ENCODE measurements at places on chromosomes 5 and 9.

- DNase-seq, result no peak
Measured at GRCh38 chr9:93369686-93370085, 81.8 kb upstream of the FAM120A start.

DNA sequence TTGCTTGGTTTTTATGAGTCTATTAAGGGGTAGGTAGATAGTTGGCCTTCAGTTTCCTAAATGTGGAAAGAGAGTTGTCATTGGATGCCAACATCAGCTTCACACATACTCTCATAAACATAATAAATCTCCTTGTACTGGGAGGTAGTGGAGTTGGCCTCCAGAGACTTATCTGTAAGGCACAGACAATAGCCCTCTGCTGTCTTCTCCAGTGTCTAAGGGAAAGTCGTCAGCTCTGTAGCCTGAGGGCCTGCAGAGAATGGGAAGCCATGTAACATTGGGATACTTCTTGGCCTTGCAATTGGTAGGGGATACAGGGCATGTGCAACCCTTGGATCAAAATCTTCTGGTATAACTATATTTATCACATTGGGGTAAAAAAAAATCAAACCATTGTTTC, 331.9 kb upstream of the KLF9 start:
- DNase-seq, result no peak

DNA sequence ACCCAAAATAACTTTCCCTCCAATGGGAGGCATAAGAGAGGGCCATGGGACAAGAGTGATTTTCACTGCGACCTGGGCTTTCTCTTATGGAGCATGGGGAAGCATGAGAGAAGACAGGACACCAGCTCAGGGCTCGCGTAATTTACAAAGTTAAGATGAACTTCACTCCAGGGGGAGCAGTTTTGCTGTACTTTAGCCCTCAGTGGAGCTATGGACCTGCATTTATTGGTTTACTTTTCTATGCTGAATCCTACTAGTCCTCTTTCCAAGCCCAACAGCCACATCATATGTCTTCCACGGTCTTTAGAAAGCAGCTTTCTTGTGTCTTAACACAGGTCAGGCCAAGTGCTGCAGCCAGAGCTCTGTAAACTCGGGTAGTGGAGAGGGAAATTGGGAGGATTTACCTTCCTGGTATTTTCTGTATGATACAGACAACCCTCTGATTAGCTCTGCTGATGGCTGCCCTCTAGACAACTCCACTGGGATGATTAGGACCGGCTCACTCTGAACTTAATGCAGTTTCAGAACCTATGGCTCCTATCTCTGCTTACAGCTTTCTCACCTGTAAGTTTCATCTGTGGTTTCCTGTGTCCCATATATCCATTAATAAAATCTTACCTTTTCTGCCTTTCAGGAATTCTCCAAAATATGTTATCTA, 581.0 kb upstream of the RORB start:
- DNase-seq, result no peak

GRCh38 chr5:138230981-138231589, 18.0 kb upstream of the CDC23 start:
- DNase-seq, result no peak

DNA sequence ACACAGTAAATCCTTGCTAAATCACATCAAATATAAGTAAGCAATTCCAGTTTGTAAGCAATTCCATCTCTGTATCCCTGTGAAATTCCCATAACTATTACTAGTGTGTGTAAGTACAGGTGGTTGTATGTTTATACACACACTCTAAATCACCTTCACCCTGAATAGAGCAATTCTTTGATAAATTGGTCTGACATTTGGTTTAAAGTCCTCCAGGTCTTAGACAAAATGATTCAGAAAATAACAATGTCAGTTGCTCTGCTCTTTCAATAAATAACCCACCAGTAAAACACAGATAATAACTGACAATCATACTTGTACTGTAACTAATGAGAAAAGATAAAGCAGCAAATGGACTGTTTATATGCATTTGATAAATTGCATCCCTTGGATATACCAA, 226.3 kb downstream of the SPOCK1 start:
- DNase-seq, result no peak

All from right renal pelvis (tissue), 4 donors.